ENCODE measurements at places on chromosomes 3 and 15.

DNA sequence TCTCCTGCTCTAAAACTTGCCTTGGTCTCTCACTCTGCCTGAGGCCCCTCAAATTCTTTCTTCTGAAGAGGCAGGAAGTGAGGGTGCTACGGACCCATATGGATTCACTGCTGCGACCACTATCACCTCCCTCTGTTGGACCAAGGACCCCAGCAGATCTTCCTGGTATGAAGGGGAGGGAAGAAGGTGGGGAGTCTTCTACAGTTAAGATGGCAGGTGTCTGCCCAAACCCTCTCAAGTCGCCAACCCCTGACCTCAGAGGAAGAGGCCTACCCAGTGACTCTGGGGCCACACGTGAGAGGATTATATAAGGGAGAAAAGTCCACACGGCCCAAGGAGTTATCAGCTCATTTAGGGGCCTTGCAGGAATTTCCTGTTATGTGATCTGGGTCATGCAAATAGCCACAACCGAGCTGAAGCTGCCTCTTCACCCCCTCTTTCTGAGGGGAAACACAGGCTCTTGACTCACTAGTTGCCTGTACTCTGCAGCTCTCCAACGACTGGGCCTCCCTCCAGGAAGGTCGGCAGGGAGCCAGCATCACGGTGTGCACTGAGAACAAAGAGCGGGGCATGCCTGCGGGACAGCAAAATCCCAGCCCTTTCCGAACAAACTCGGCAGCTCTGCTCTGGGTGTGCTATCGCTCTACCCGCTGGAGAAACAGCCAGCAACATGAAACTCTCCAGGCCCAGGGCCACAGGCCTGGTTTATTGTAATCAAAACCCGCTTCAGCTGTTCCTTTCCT is 116.0 kb downstream of the XXYLT1 start:
- peak; percentile 92 for DNase-seq

DNA sequence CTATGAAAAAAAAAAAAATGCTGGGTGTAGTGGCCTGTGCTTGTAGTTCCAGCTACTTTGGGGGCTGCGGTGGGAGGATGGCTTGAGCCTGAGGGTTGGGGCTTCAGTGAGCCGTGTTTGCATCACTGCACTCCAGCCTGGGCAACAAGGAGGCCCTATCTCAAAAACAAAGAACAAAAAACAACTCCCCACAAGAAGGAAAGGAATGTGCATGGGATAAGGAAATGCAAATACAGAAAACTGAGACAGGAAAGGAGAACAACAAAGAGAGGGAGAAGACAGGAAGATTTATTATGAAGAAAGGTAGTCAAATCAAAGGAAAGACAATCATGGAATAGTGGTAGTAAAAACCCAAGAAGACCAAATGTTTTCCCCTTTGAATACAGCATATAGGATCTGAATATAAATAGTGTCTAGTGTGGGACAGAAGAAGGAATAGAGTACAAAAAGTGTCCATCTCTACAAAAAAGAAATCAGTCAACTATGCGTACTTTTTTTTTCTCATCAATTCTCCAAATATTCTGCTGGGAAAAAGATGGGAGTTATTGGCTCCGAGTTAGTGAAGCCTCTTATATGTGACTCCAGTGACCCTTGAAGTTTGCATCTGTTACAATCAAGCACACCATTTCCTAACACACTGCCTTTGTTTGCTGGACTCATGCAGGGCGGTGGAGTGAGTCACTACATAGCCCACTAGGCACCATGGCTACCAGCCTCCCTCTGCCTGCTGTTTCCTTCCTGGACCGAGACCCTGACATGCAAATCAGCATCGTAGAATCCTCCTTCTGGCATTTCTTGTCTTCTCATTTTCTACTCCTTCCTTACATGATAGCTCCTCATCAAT is 101.2 kb upstream of the PTX3 start:
- DNase-seq, result no peak

DNA sequence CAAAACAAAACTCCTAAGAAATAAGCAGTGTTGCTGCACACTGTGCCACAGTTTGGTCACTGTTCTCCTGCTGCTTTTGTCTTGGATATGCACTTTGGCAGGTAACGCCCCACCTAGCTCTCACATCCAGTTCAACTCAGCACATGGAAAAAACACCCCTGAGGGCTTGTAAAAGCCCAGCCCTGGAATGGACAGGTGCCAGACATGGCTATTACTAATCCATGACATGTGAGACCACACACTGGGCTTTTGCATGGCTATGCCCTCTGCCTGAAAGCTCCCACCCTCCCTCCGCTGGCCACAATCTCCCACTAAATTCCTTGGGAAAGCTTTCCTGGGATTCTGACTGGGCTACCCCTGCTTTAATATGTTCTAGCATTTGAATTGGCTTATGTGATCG is 24.7 kb upstream of the ZBED2 start:
- no peak for DNase-seq

GRCh38 chr3:187630404-187630803 is 39.8 kb downstream of the SST start:
- DNase-seq, result no peak

- DNase-seq, result no peak
Observed at GRCh38 chr3:125324341-125324740, 50.8 kb downstream of the ZNF148 start.

DNA sequence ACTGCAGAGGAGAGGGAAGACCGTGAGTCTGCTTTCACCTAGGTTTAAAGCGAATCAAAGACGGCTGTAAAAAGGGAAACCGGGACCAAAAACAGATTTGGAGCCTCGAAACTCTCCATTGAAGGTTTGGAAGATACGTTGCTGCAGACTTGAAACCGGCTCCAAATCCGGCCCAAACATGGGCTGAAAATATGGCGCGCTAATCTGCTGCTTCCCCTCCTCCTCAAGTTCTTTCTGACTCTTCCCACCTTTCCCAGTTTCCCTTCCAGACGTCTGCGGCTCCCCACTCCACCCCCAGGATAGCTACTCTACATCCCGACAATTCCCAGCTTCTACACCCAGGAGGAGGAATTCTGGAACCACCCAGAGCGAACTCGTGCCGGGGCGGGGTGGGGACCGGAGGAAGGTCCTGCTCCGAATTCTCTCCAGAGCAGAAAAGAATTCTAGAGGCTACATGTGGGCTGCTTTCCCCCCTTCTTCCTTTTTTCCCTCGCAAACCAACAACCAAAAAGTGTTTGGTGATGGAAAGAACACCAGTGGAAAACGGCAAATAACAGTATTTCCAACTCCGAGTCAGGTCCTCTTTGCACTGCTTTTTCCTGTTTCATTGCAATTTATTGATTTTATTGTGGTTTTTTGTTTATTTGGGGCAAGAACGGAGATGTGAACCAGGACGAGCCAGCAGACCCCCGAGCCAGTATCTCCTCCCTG is 8.5 kb downstream of the EOMES start:
- no peak for DNase-seq

DNA sequence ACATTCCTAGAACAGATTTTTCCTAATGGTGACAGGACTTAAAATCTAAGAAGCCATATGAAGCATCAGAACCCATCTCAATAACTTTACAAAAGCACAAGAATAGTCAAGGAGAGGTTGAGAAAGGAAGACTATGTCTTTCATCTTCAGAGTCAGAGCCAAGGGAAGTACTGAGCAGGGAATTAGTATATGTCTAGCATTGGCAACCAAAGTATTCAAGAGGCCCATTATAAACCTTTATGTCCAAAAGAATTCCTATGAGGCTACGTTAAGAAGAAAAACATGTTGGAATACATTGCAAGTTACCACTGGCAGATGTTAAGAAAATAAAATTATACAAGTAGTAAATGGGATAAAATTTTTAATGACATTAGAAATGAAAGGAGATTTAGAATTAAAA is 150.5 kb downstream of the MAGI1 start:
- DNase-seq, result no peak

DNA sequence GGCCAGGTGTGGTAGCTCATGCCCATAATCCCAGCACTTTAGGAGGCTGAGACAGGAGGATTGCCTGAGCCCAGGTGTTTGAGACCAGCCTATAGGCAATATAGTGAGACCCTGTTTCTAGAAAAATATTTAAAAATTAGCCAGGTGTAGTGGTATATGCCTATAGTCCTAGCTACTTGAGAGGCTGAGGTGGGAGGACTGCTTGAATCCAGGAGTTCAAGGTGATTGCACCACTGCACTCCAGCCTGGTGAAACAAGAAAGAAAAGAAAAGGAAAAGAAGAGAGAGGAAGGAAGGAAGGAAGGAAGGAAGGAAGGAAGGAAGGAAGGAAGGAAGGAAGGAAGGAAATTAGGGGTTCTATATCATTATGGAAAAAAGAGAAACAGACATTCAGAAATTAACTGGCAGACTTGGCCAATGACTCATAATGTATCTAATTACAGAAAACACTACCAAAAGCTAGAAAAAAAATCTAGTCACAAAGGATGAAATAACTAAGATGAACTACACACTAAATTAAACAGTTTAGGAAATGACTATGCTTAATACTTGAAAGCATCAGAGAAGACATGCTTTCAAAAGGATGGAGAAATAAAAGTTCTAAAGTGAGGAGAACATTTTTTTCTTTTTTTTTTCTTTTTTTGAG is 45.4 kb upstream of the TERB2 start:
- DNase-seq, result no peak

DNA sequence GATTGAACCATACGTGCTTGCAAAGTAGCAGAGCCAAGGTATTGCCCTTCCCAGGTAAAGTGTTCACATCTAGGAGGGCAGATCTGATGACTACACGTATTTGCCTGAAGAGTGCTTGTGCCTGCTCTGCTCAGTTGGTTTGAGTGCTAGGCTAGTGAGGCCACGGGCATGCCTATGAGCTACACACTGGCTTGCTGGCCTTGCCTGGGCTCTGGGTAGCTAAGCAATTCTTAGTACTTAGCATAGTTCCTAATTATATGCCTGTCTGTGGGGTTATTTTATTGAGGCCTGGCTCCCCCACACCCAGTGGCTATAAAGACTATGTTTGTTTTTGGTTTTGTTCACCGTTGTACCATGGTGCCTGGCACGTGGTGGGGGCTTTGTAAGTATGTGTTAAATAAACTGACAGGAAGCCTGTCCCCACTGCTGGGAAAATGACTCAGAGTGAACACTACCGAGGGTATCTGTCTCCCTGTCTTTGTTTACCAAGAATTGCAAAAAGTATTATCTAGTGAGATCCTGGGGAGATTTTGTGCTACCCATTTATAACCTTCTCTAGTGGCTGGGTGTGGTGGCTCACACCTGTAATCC is 72.1 kb upstream of the ETV5 start:
- peak; percentile 31 for DNase-seq

DNA sequence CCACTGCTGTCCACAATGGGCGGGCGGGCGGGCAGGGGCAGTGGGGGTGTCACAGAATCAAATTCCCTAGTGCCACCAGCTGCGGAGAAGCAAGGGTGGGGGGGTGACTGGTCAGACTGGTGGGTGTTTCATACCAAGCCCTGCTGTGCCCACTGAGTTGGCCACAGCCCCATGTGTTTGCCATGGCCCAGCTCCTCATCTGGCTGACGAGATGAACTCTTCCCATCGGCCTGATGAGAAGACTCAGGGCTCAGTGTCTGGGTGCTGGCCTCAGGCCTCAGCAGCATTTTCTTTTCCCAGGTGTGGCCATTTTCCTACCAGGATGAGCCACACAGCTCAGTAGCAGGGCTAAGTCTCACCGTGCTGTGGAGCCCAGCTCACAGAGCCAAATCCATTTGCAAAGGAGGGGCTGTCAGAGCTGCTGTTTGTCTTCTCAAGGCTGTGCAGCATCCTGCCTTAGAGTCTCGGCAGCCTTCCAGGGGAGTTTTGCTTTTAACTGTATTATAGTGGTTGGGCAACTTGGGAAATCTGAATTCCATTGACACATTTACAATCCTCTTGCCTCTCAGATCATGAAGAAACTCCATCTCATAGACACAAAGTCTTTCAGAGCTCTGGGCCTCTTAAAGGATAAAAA is 176.8 kb downstream of the ABHD5 start:
- peak; percentile 55 for DNase-seq

Data from left forelimb (tissue), 1 donor.